Neuronal stem cell (in vitro differentiated cells): ENCODE measurements at places on chromosomes 16 and 17.

DNA sequence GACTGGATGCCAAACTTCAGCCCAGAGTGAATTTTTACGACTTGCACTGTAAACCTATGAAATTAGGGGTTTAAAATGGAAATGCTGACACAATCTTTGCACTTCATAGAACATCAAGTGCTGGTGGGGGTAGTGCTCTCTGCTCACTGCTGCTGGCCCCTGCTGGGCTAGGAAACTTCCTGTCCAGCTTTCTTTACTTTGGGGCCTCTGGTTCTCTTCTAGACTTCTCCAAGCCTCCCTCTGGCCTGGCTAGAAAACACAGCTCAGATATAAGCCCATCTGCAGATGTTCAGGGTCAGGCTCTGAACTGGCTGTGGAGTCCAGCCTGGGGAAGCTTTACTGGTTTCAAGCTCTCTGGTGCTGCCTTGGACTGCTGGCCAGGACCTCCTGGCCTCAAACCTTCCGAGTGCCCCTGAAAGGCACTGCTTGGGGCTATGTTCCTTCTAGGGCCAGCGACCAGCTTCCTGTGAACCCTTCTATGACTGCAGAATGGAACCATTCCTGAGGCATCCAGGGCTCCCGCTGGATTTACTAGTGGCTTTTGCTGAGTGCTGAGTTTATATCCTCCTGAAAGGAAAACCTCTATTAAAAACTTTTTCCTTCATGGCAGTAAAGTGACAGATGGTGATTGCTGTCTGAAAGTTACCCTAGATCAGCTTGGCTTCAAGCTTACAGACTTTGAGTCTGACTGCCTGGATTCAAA lies 59.4 kb downstream of the TBX4 start:
- no peak for DNase-seq

GRCh38 chr17:66290101-66290722 lies 12.2 kb upstream of the PRKCA start:
- DNase-seq: no peak

- DNase-seq: no peak
Measured at GRCh38 chr16:85094812-85095211, 17.5 kb downstream of the CIBAR2 start.

- DNase-seq: no peak
Measured at GRCh38 chr17:68288375-68288774, 2.6 kb downstream of the SLC16A6 start.

DNA sequence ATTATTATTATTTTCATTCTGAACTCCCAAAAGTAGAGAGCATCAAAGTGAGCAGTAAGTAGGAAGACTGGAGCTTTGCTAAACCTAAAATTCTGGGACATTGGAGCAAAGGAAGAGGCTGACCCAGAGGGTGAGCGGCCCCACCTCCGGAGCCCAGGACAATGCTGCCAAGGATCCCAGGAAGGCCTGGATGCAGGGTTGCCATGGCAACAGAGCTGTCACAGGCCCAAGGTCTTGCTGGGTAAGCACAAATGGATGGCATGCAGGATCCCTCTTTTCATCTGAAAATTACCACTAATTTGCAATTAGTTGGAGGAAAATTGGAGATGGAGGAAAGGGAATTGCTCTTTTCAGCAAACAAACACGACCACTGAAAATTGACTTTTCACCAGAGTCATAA lies 457.9 kb upstream of the CDH5 start:
- peak; percentile 80 for DNase-seq

DNA sequence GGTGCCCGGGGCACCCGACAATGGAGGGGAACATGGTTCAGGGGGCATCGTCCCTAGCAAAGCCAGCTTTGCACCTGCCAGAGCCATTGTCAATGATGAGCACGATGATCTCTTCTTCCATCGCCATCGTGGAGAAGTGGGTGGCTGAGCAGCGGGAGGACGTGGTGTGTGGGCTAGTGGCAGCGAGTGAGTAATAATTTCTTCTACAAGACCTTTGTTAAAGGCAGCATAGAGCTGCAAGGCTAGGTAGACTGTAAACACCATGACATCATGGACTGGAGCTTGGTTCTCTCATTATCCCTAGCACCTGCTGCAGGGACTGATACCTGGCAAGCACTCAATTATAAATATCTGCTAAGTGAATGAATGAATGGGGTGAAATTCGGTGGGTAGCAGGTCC lies 6.7 kb upstream of the HEATR3 start:
- DNase-seq: no peak
